GM04504 (cell line): ENCODE measurements at places on chromosomes 1 and 21.

- DNase-seq: no peak
Observed at GRCh38 chr1:62722796-62723195, 34.6 kb upstream of the DOCK7 start.

- no peak for DNase-seq
Observed at GRCh38 chr1:234926559-234927311, 201.9 kb downstream of the TOMM20 start.

GRCh38 chr1:160945079-160945478 is 9.5 kb downstream of the ITLN2 start:
- DNase-seq: no peak

- DNase-seq: peak; percentile 71
Observed at GRCh38 chr1:199403531-199404116, 623.9 kb upstream of the NR5A2 start.

DNA sequence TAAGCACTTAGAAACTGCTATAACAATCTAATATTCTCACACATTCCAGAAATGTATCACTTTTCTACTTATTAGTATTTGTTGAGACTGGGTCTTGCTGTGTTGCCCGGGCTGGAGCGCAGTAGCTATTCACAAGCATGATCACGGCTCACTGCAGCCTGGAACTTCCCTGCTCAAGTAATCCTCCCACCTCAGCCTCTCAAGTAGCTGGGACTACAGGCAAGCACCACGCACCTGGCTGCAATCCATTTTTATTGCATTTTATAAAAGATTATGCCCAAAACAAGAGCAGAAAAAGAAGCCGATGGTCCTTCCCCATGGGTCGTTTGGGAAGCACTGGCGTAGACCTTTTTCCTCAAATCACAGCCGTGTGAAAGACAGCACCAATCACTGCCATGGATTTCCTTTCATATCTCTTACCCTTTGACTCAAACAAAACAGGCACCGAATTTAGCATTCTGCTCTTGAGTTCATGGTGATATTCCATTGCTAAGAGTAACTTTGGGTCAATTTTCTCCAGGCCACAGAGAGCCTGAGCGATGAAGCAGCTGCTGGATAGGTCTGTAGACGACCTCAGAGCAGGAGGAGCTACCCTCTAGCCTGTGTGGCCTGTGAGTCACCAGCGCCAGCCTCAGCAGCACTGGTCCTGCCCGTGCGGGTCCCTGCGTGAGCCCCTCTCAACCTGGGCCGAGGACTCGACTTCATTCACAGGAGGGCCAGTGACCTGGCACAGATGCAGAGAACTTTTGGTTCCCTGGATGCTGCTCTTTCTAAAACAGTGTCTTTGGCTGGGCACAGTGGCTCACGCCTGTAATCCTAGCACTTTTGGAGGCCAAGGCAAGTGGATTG is 80.8 kb downstream of the PIK3CD start:
- no peak for DNase-seq

DNA sequence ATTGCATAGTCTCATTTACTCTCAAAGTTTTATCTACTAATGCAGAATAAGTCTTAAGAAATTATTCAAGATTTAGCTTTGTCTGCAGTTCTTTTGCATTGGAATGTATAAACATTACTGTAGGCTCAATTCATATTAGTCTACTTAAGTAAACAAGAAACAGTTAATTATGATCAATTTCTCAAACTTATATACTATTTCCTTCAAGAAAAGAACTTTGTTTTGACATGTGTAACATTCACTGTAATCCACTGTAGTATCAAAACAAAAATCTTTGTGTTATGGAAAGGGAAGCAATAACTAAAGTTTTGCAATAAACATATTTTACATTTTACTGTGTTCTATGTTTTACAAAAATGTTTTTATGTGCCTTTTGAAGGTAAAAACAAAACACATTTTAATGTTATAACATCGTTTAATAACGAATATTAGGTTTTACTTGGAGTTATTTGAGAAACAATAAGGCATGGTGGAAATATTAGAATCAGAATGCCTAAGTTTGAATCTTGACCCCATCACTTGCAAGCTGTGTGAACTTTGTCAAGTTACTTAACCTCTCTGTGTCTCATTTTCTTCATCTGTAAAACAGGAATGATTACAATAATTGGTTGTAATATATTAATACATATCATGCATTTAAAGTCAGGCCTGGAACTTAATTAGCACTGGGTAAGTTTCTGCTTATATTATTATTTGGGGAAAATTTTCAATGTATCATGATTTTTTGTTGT is 77.0 kb upstream of the DPH5 start:
- no peak for DNase-seq

DNA sequence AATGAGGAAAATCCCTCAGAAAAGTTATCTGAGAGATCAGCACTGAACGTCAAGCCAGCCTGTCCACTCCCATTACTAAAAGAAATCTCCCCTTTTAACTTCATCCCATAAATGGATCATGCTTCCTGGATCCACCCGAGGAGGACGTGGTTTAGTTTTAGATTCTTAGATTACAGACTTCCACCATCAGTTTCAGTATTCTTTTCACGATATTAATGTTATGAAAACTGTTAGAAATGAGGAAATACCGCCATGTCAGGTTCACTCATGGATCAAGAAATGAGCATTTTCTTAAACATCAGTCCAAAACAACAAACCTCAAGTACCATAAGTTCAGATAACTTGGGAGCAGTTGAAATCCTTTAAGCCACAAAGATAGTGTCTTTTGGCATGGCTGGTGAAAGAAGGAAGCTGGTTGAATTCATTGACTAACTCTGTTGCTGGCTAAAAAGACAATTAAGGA is 49.8 kb downstream of the NFIA start:
- DNase-seq: no peak

DNA sequence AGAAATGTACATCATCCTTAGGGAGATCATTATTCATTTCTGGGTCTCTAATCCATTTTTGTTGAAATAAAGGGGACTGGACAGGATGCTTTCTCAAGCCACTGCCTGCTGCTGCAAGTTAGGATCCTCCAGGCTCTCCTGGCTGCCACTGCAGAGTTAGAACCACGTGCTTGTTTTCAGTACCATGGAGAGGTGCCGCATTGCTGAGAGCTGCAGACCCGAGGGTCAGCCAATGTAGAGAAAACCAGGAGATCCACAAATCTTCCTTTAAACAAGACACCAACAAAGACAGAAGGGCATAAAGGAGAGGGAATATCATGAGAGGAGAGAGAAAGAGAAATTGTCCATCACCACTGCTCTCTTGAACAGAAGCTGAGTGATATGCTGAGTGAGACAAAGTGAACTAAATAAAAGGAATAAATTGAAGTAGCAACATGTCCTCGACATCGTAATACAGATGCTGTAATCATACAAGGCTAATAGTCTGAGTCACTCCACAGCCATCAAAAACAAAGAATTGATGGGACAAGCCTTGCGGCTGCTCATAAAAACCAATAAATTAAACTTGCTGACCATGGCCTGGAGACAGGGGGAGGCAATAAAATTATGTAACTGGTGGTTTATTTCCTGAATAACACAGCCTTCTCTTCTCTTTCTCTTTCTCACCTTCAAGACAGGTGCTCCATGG is 255.7 kb downstream of the OMA1 start:
- no peak for DNase-seq

DNA sequence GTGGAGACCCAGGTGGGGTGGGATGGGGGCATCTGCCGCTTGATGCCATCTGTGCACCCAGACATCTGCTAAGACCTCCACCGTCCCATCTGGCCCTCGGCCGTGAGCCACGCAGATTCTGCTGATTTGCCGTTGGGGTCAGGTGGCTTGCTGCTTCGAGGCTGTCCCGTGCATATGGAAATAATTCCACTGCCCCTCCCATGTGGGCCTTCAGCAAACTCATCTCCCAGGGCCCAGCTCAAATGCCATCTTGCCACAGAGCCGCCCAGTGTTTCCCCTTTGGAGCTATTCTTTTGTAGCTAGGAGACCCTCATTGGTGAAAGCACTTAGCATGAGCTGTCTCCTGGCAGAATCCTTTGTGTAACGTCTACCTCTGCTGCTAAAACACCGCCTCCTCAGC is 99.8 kb downstream of the KAZN start:
- DNase-seq: no peak

DNA sequence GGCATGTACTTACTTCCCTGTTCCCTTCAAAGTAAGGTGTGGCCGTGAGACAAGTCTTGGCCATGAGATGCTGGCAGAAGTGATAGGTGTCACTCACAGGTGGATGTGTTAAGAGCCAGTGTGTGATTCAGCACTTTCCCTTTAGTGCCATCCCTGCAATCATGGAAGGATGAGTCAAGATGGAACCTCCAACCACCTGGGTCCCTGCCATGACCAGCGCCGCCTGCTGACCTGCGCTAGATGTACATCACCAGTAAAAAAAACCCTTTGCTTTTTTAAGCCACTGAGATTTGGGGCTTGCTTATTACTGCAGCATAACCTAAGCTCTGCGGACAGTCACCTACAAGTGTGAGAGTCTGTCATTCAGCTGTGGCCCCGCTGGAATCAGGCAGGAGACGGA is 71.7 kb downstream of the TOMM20 start:
- no peak for DNase-seq

GRCh38 chr1:151720125-151720524 is 1.2 kb upstream of the RIIAD1 start:
- DNase-seq: no peak

DNA sequence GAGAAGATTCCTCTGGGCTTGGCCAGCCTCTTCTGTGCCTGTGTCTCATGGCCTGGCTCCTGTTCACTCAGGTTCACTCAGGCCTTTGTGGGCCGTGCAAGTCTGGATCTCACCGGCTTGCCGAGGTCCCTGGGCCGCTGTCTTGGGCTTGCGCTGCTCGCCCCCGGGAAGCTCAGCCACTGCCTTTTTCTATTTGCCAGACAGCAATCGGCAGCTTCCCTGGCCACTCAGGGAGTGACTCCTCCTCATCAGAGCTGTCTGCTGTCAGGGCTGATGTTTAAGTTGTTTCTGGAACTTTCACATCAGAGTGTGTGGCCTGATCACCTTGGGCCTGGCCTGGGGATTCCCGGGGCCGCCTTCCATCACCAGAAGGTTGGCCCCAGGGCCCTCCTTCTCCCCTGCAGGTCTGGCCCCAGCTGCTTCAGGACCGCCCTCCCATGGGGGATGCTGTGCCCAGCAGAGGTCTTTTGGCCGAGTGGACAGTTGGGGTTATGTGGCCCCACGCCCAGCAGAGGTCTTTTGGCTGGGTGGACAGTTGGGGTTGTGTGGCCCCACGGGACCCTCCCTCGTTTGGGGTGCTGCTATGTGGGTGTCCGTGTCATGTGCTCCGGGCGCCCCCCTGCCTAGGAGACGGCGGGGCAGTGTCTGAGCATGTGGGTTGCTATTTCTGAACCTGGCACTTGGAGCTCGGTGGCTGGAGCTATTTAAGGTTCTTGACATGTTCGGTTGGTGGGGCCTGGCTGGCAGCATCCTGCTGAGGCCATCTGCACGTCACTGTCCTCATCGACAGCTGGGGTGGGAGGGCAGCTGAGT is 12.5 kb downstream of the SLX9 start:
- DNase-seq: no peak

- no peak for DNase-seq
Observed at GRCh38 chr1:212698467-212699103, 1.1 kb downstream of the BATF3 start.

GRCh38 chr1:212432661-212433576 is at the start of gene NENF:
TSS of gene NENF (plus strand) at chr1:212432920. CDS start at chr1:212432944, 24 bp downstream.
- DNase-seq: peak; percentile 58

GRCh38 chr1:189958756-189959155 is 518.9 kb downstream of the BRINP3 start:
- DNase-seq: no peak

DNA sequence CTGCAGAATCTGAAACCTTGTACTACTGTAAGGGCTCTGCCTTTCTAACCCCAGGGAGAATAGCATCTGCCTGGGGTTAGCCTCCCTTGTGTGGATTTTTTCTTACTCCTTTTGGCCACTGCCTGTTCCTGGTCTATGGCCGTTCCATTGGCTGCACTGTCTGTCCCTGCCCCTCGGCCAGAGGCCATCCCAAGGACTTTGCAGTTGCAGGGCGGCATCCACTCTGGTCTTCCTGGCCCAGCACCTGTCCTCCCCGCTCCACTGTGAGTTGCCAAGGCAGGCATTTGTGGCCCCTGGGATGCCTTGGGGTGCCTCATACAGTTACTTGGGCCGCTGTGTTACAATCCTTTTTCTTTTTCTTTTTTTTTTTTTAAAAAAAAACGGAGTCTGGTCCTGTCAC is 45.8 kb downstream of the PDE9A start:
- no peak for DNase-seq

- no peak for DNase-seq
Observed at GRCh38 chr1:63122079-63122478, 200.3 kb upstream of the FOXD3 start.
